SJSA1 (cell line): ENCODE measurements at places on chromosomes 1 and 21. TPM values are rescaled to one million over a fixed set of nuclear protein-coding genes. Genes with fewer than 3 reads are reported as not detected.
A peak's percentile ranks its signal among the peaks of the same experiment; 100 is the strongest.

DNA sequence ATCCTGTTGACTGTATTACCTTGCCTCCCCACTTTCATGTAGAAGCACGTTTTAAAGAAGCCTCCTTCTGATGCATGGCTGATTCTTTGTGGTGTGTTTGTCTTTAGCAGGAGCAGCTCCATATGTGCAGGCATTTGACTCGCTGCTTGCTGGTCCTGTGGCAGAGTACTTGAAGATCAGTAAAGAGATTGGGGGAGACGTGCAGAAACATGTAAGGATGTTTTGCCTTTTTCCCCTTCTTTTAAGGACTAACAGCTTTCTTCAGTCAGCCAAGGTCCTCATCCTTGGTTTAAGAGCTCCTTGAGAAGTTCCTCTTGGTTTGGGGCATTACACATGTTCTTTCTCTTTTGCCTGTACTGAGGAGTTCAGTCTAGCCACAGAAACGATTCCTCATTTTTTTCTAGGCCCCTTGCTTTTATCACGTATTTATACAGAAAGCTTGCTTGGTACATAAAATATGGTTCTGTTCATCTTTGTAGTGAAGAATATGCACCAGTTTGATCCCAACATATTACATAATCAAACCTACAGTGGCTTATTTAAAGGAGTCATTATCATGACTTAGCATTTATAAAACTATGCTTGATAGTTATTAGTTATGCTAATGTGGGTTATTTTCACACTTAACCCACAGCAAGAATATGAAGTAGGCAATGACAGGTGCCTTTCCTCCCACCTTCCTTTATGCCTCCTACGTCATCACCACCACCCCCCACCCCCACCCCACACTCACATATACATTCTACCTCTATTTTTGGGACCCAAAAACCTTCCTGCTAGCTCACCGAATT, 19.6 kb downstream of the CAP1 start:
- no peak for DNase-seq

SPATA45 gene
- not detected in 2 replicates for total RNA-seq

DNA sequence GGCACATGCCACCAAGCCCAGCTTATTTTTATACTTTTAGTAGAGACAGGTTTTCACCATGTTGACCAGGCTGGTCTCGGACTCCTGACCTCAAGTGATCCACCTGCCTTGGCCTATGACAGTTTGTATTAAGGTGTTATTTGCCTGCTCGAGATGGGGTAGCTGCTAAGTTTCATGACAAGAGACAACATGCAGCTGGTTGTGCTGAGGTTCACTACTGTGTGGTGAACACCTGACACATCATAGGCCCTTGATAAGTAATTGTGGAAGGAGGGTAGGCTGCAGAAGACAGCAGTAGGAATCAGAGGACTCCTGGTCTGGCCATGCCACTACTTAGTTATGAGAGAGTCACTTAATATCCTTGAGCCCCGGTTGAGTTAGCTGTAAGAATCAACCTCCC, 46.2 kb downstream of the PLPP3 start:
- DNase-seq = no peak

- no peak for DNase-seq
Measured at GRCh38 chr1:36094621-36095061, 5.9 kb downstream of the ADPRS start.

GRCh38 chr1:210483821-210484220, 155.1 kb downstream of the HHAT start:
- DNase-seq = no peak

MYOG gene
- not detected in 2 replicates for total RNA-seq

DNA sequence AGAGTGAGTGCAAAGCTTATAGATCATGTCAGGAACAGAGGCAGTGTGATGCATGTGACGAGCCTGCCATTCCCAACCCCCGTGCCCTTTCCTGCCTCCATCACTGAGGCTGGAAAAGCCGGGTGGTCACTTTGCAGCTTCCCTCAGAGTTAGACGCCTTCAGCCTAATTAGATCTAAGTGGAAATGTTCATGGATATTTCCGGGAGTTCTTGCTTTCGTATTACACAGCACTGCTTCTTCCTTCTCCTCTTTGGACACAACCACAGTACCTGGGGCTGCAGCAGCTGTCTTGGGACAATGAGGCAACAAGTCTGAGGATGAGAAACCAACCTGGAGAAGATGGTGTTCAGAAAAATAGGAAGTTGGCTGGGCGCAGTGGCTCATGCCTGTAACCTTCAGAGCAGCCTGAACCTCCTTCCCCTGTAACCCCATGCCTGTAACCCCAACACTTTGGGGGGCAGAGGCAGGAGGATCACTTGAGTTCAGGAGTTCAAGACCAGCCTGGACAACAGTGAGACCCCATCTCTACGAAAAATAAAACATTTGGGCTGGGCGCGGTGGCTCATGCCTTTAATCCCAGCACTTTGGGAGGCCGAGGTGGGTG, 24.5 kb downstream of the SERINC2 start:
- DNase-seq = no peak

DNA sequence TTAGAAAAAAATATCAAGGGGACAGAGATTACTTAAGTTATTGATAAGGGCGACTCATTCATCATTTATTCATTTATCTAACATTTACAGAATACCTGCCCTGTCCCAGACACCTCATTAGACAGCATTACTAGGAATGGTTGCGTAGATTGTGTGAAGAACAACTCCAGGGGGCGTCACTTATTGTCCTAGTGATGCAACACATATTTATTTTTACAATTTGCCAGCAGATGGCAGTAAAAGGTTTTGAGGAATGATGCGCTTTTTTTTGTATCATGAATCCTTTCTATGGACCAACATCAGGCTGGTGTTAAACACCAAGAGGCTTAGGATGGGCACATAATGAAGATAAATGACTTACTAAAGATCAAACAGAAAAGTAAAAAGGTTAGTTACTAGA, 5.5 kb downstream of the NCAM2 start:
- no peak for DNase-seq

DNA sequence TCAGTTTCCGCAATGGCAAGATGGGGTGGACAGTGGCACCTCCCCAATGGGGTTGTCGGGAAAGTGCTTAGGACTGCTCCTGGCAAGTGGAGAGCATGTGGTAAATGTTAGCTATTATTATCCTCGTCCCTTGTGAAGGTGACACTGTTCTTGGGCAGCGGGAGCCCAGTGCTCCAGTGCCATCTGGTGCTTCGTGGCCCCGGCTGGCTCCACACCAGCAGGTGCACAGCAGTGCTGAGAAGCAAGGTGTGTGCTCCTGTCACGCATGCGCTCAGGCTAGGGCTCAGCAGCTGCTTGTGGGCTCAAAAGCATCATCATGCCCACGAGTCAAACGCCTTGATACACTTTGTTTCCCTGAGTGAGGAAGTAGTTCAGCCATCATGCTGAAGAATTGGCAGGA, 24.9 kb upstream of the KCNC4 start:
- no peak for DNase-seq

- no peak for DNase-seq
Measured at GRCh38 chr1:232176222-232176621, 453.7 kb downstream of the SIPA1L2 start.

RRP15 gene
- 10.6 and 16.7 TPM in 2 replicates for total RNA-seq

DNA sequence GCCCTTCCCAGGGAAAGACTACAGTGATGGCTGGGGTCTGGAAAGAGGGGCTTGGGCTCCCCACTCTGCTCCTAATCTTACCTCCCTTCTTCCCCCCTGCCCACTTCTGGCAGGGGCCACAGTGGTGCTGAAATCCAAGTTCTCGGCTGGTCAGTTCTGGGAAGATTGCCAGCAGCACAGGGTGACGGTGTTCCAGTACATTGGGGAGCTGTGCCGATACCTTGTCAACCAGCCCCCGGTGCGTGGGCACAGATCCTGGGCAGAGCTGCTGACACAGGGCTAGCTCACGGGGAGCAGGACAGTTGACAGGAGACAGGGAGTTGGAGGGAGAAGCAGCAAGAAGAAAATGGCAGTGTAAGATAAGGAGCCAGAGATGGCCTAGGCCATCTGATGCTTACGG, 2.4 kb downstream of the SLC27A3 start:
- DNase-seq = no peak

RNF223 gene
- total RNA-seq = not detected in 2 replicates

SPATA1 gene
- 0.06 and 0.74 TPM in 2 replicates for total RNA-seq

PSRC1 gene
- total RNA-seq = 94.1 and 137 TPM in 2 replicates

DNA sequence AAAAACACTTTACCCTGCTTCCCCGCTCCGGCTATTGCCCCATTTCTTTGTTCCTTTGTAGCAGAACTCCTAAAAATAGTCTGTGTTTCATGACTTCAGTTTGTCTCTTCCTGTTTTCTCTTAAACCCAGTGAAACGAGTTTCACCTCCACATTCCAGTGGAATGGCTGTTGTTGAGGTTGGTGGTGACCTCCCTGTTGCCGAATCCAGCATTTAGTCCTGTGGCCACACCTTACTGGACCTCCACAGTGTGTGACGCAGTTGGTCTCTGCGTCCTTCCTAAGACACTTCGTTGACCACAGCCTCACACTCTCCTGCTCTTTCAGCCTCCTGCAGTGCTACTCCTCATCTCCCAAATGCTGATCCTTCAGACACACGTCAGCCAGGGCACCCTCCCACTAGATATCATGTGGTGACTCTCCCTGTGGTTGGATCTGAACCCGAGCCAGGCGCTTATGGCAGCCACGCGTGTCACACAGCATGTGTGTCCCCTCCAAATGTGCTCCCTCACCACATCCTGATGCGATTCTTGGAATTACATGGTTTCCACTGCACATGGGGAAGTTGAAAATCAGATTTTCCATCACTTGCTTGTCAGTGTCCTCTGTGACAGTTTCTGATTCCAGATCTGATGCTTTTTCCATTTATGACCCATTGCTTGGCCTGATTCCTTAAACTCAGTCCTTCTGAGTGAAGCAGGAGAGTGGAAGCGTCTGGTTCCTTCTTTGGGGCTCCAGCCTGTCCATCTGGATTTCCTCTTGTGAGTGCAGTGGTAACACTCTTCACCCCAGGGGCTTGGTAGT, 99.1 kb upstream of the ARTN start:
- DNase-seq = peak; percentile 97

CADM3 gene
- total RNA-seq = not detected in 2 replicates

GRCh38 chr1:150213170-150214098, 22.5 kb downstream of the ANP32E start:
- peak; percentile 94 for DNase-seq

GRCh38 chr1:26307363-26307781, 936 bp upstream of the UBXN11 start:
- no peak for DNase-seq

DNA sequence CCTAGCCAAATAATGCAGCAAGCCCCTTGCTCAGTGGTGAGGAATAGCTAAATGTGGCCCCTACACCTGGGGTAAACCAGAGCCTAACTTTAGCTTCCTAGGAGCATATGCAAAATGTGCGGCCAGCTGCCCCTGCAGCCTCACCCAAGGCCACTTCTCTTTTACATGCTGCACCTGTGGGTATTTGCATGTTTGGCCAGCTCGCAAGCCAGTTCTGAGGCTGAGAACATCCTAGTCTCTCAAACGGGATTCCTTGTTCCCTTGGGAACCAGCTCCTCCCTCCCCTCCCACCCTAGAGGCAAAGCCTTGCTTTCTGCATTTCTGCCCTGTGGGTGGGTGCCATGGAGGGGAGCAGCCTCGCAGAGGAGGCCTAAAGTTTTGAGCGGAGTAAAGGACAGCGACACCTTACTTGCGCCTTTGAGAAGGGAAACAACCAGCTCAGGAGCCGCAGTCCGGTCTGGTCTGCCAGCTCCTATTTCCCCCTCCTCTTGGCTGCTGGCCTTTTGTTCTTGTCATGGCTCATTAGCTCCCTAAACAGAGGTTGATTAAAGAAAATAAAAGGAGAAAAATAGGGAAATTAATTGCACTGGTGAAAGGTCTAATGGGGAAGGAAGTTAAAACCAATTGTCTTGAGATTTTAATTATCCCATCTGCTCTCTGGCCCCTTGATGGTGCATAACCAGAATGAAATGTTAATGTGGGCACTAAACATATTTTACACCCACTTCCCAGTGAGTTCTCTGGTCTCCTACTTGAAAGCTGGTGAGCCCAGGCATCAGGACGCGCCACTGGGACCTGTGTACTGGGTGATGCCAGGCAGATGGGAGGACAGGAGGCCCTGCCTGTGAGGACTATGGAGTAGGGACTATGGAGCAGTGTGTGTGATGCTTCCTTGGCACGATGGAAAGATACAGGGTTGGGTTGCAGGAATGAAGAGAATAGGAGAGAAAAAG, 68.7 kb downstream of the TEX35 start:
- no peak for DNase-seq

GRCh38 chr1:70205071-70205433, 327 bp downstream of the LRRC40 start:
- DNase-seq = no peak

DMRTA2 gene
- 15.0 and 16.3 TPM in 2 replicates for total RNA-seq

FAM151A gene
- total RNA-seq = not detected in 2 replicates

DNA sequence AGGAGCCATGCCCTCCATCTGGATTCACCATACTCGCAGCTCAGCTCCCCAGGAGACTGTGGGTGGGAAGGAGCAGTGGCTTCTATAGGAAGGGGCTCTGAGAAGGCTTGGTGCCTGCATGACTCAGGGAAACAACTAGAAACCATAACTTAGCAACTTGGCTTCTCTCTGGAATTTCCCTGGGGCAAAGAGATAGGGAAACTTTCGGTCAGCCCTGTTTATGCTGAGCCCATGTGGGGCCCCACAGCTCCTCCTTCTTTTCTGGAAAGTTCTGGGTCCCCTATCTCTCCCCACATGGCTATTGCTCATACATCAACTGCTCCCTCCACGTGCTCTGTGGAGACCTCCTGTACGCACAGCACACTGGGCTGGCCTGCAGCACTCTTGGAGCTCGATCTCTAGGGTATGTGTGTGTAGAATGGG, 39.3 kb downstream of the PLEKHA6 start:
- DNase-seq = peak; percentile 78

NOS1AP gene
- total RNA-seq = 0.16 TPM in 1 of 2 replicates, not detected in the other

DNA sequence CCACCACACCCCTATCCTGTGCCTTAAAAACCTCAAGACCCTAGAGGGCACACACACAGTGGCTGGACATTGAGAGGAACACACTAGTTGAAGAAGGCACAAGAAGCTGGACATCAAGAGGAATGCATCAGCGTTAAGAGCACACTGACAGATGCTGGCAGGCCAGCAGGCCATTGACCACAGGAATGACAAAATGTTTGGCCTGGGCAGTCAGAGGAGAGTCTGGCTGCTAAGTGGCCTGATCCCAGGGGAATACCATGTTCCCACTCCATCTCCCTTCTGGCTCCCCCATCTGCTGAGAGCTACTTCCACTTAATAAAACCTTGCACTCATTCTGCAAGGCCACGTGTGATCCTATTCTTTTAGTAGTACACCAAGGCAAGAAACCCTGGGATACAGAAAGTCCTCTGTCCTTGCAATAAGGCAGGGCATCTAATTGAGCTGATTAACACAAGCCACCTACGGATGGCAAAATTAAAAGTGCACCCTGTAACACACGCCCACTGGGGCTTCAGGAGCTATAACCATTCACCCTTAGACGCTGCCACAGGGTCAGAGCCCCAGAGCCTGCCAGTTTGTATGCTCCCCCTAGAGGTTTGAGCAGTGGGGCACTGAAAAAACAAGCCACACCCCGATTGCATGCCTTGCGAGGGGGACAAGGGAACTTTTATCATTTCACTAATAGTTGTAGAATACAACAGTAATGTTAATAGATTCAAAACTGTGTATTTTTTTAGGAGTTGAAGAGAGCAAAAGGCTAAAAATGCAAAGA, 1216.1 kb upstream of the NCAM2 start:
- DNase-seq = no peak

REN gene
- not detected in 2 replicates for total RNA-seq

- DNase-seq = no peak
Measured at GRCh38 chr1:164863056-164863455, 304.1 kb downstream of the PBX1 start.
